ENCODE measurements at places on chromosomes 11 and 22.

DNA sequence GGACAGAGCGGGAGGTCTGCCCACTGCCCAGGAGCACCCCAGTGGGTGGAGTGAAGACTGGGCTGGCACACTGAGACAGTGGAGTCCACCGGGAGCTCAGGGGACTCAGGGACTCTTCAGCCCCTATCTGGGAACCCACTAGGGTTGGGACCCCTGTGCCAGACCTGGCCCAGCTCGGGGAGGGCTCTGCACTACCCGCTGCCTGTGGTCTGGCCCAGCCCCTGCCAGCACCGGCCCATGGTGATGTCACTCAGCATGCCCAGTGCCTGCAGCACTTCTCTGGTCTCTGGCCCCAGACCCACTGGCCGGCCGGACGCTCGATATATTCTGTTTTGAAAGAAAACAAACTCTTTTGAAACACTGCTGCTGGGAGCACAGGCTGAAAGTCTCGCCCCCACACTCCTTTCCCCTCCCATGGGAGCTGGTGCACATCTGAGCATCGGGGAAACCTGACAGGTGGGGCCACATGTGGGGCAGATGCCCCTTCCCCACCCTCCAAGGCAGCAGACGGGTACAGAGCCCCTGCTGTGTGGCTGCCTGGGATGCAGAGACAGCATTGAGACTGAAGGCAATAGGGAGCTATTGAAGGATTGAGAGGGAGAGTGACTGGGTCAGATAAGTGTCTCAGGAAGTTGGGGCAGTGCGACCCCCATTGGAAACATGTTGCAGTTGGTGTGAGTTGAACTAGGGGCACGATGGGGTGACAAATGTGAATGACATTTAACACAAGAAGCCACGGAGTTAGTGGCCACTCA, 62.9 kb downstream of the MYEOV start:
- DNase-seq = peak; percentile 11

DNA sequence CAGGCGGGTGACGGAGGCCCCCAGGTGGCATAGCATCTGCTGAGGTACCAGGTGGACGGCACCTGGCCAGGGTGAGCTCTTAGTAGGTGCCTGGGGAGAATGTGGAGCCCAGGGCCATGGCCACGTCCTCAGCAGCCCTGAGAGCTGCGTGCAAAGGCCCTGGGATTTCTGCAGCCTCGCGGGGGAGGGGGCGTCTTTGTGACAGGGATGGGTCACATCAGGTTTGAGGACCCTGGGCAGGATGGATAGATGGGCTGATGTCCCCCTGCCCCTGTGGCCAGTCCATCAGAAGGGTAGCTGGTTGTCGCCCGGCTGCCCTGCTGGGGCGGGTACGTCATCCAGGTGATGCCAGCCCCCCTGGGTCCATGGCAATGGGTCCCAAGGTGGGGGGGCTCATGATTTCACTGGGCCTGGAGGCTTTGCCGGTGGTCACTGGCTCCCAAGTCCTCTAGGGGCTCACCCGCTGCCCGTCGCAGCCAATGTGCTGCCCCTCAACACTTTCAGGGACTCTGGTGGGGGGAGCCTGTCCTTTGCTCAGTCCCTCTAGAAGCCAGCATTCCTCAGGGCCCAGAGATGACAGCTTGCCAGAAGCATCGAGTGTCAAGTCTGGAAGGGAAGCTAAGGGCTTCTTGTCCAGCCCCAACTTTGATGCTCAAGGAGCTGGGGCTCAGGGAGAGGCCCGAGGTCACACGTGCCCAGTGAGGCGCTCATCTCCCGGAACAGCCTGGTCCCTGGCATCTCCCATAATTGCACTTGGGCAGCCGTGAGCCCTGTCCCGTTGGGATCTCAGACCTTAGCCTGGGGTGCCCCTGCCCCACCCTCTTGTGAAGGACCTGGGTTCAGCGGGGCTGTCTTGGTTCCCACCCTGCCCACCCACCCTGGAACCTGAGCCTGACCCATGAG, 777 bp downstream of the TBX10 start:
- no peak for DNase-seq

DNA sequence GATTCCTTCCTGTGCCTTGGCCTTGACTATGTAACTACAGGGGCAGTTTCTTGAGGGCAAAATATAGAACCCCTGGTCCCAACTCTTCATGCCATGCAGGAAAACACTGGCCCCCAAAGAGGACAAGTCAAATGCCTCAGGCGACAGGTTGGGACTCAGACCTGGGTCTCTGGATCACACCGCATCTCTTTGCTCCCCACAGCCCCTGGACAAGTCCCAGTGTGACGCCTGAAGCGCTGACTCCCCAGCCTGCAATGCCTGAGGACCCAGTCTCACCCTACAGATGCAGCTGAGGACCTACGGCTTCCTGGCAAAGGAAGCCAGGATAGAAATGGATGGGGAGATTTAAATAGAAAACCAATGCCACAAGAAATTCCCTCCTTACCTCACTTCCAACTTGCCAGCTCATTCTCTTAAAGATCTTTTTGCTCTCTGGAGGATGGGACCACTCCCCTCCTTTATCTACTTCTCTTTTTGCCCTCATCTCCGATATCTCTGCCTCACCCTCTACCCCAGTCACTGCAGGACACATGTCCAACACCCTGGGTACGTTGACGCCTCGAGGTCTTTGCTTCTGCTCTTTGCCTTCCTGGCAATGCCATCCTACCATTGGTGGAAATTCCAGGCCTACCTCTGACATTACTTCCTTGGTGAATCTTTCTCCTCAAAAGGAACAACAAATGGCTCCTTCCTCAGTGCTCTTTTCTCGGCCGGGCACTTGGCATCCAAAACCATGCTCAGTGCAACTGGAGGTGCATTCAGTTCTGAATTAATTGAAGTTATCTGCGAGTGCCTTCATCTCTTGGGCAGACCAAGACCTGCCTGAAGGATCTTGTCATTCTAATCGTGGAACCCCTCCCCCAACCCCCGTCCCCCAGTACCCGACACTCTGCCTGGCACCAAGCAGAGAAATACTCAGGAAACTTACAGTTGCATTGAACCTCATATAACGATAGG, 2.0 kb upstream of the PRDM11 start:
- DNase-seq = peak; percentile 23

DNA sequence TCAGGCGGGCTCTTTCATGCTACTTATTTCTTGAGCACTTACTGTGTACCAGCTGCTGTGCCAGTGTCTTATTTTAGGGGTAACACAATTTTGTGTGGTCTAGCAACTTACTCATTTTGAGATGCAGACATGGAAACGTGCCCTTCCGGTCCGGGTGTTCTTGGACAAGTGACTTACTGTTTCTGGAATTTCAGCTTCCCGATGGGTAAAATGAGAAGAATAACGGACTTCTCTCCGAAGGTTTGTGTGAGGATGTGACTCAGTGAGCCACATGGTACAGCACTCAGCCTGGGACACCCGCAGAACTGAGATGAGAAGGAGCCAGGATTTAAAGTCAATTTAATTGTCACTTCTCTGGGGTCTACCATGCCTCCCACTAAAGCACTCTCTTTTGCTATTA, 114.5 kb upstream of the SYT13 start:
- DNase-seq = no peak

Data from activated T-cell treated with anti-CD3 and anti-CD28 coated beads, Interleukin-2, amount 50 U/mL, for 24 hours (primary cell).